ENCODE measurements at places on chromosomes 1 and 21. TPM values are rescaled to one million over a fixed set of nuclear protein-coding genes. Genes with fewer than 3 reads are reported as not detected.

Gene GREM2
- 0.16 TPM for total RNA-seq

Gene KCNQ4
- 1.5 TPM for total RNA-seq

Gene FBXO2
- 2.0 TPM for total RNA-seq

Gene STYXL2
- total RNA-seq: not detected

Gene ADGRL2
- total RNA-seq: not detected

Gene SGIP1
- not detected for total RNA-seq

Gene NEGR1
- not detected for total RNA-seq

Gene CACNA1E
- total RNA-seq: 0.02 TPM

Gene ZNF678
- 8.5 TPM for total RNA-seq

Gene FMOD
- total RNA-seq: 1.4 TPM

Gene RAVER2
- 1.0 TPM for total RNA-seq

Gene NUDT4B
- total RNA-seq: not detected

Gene HENMT1
- total RNA-seq: 14.3 TPM

Gene LCE1F
- total RNA-seq: not detected

Gene CENPF
- 87.0 TPM for total RNA-seq

Gene TCHHL1
- not detected for total RNA-seq

Gene COL9A2
- 9.6 TPM for total RNA-seq

Gene LRRC38
- not detected for total RNA-seq

Gene RNU1-2
- 1,082 TPM for total RNA-seq

Gene CASP9
- 16.9 TPM for total RNA-seq

Gene VANGL1
- total RNA-seq: 0.48 TPM

All from activated naive CD4-positive, alpha-beta T cell treated with anti-CD3 and anti-CD28 coated beads, Interleukin-2, amount 50 U/mL, for 72 hours (primary cell).